ENCODE measurements at places on chromosomes 3 and 15.

GRCh38 chr15:88613074-88613944 is 7.8 kb upstream of the AEN start:
- DNase-seq = no peak

- no peak for DNase-seq
Measured at GRCh38 chr3:119945291-119945690, 149.0 kb downstream of the GSK3B start.

GRCh38 chr3:118057086-118057485 is 977.6 kb downstream of the IGSF11 start:
- DNase-seq = no peak

- no peak for DNase-seq
Measured at GRCh38 chr3:24640330-24640877, 145.8 kb upstream of the THRB start.

GRCh38 chr3:152222327-152222726 is 46.4 kb upstream of the MBNL1 start:
- DNase-seq = no peak

DNA sequence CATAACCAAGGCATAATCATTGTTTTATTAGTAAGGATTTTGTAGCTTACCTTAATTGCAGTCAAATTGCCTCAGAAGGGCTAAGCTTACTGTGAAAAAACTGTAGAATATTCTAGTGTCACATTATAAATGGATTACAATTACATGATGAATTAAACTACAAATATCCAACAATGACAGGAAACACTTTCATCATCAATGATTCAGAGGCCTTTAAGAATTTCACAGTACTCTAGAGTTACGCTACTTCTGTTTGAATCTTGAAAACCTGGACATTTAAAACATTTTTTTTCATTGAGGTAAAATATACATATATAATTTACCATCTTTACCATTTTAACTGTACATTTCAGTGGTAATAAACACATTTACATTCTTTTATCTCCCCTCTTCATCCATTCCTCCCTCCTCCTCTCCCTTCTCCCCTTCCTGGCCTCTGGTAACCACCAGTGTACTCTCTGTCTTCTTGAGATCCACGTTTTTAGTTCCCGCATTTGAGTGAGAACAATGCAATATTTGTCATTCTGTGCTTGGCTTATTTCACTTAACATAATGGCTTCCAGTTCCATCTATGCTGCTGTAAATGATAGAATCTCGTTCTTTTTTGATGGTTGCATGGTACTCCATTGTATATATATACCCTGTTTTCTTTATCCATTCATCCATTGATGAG is 54.7 kb downstream of the GJD2 start:
- no peak for DNase-seq

- DNase-seq = no peak
Measured at GRCh38 chr15:55796321-55796965, 53.5 kb upstream of the PRTG start.

DNA sequence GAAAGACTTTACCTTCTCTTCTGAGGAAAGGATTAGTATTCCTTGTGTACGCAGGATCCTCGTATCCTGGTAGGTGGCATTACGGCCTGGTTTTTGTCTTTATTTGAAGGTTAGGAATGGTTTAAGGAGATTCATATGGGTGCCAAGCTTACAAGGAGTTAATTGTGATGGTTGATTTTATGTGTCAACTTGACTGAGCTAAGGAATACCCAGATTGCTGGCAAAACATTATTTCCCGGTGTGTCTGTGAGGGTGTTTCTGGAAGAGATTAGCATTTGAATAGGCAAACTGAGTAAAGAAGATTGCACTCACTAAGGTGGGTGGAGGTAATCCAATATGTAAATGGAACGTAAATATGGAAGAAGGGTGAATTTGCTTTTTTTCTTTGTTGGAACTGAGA is 44.4 kb upstream of the ABI3BP start:
- DNase-seq = no peak

- DNase-seq = no peak
Measured at GRCh38 chr3:156511987-156512677, 42.8 kb downstream of the SSR3 start.

DNA sequence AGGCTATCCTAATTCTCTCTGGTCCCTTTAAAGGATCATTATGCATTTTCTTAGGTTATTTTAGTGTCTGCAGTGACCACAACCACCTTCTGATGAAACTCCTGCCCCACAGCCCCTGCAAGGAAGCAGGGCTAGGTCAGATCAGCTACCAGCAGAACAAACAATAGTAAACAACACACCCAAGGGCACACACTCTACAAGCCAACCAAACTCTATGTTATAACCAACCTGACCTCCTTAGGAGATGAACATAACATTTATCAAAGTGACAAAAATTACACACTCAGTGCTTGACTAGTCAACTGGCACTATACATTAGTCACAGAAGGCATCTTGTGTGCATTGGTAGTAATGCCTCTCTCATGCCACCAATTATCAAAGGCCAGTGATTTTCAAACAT is 17.3 kb downstream of the DENND6A start:
- DNase-seq = no peak

- no peak for DNase-seq
Measured at GRCh38 chr15:38242055-38242454, 10.6 kb upstream of the SPRED1 start.

DNA sequence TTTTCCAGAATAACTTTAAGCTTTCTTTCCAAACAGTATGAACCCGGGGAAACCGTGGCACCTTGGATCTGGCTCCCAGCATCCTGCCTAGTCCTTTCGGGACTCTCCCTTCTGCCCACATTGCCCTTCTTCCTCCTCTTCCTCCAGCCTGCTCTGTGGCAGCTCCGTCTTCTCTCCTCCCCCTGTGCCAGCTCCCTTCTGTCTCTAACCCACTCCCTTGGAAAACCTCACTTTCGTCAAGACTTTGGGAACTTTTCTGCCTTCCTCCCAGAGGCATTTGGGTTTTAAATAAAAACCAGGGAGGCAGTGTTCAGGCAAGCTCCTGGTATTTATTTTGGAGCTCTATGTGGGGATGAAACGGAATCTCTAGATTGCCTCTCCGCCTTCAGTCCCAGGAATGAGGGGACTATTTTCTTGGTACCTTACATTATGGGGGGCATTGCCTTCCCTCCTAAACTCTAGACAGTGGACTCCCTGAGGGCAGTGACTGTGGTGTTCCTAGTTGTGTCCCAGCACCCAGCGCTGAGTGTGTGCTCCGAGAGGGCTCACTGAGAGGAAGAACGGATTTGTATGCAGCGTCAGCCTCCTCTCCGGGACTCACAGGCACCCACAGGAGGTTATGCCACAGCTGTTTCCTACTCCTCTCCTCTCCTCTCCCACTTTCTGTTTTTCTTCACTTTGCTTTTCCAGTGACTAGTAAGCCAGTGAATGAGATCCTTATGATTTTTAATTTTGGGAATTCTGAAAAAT is 105.4 kb upstream of the MRPS22 start:
- DNase-seq = no peak

DNA sequence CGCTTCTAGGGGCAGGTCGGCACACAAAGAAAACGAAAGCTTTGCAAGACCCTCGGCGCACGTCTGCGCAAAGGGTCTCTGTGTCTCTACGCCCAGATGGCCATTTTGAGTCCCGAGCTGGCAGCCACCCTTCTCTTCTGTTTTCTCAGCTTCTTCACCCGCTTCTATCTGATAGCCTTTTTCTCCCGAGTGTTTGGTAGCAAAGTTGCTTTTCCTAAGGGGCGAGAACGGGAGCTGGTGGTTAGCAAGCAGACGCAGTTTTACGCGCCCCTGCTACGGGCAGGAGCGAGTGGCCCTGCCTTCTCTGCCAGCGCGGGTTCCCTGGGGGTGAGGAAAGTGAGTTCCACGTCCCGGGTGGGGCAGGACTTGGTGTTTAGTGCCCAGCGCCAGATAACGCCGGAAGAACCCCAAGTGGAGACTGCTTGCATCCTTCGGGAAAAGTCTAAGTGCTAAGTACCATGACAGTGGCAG is 2.9 kb upstream of the MKRN2 start:
- no peak for DNase-seq

GRCh38 chr3:37536840-37537239 is 324.8 kb upstream of the CTDSPL start:
- no peak for DNase-seq

DNA sequence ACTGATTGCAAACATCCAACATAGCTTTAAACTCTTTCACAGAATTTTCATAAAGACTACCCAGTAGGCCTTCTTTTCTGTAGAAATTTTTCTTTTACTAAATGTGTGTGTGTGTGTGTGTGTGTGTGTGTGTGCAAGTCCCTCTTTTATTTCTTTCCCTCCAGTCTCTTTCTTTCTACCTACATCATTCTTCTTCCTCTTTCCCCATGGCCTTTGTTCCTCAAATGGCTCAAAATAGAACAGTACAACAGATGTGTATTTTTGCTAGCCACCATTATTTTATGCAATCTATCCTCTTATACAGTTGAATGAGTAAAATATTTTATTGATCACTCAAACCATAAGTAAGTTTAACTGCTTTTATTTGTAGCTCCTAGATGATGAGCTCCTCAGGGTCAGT is 76.4 kb downstream of the USF3 start:
- no peak for DNase-seq

- DNase-seq = no peak
Measured at GRCh38 chr15:71532994-71533393, 277.4 kb upstream of the NR2E3 start.

DNA sequence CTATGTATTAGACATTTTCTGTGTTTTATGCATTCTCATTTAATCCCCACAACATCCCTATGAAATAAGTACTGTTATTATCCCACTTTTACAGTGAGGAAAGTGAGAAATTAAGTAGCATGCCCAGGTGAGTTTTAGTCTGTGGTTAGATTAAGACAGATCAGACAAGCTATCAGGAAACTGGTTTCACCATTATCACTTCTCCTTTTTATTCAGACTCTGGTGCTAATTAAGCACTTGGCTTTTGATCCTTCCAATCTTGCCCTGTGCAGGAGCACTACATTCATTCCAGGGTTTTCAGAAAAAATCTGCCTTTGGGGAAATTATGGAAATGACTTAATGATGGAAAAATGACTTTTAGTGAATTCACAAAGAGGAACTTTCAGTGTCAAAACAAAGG is 115.2 kb downstream of the TMEM108 start:
- no peak for DNase-seq

DNA sequence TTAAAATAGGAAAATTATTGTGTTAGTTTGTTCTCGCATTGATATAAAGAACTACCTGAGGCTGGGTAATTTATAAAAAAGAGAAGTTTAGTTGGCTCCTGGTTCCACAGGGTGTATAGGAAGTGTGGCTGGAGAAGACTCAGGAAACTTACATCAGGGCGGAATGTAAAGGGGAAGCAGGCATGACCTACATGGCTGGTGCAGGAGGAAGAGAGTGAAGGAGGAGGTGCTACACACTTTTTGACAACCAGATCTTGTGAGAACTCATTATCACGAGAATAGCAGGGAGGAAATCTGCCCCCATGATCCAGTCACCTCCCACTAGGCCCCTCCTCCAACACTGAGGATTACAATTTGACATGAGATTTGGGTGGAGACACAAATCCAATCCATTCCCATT is 490.7 kb downstream of the RBMS3 start:
- no peak for DNase-seq

GRCh38 chr15:54091651-54092050 is 113.4 kb downstream of the UNC13C start:
- DNase-seq = no peak

- DNase-seq = no peak
Measured at GRCh38 chr15:66803182-66803729, 101.2 kb downstream of the SMAD6 start.

DNA sequence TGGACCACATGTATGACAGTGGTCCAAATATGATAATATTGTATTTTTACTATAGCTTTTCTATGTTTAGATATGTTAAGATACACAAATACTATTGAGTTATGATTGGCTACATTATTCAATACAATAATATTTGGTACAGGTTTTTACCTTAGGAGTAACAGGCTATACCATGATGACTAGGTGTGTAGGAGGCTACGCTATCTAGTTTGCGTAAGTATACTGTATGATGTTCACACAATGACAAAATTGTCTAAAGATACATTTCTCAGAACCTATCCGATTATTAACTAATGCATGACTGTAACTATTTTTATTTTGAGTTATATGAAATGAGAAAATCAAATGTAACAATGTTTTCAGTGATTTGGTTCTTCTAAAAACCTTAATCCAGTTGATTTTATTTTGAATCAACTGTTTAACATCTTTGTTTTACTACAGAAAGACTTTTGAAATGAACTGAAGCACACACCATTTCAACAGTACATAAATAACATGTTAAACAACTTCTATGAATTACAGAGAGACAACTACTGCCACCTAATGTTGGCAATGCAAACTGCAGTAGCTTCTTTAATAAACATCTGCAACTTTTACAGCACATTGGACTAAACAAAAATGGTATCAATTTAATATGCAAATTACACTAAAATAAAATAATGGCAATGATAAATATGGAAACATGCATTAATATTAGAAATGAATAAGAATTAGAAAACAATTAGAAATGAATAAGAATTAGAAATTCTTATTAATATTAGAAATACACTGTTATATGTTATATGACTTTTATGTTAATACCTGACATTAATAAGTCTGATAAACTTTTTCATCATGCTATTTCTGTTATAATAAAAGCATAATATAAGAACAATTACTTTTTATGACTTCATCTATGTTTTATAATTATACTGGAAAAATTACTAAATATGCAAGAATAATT is 255.7 kb downstream of the MBNL1 start:
- peak; percentile 35 for DNase-seq

DNA sequence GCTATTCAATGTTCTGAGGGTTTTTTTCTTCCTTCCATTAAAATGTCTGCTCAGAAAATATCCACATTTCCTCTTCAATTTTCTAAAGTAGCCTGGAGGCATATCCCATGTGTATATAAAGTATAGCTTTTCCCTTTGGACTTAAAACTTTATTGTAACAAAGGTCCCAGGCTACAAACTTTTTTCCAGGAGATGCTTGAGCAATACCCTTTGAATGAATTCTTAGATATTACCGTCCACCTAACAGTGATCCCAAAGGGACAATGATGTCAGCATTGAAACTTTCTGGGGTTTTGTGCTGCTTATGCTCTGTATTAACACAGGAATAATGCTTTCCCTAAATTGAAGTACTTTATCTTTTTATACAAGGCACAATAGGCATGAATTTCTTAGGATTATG is 525.2 kb downstream of the CADM2 start:
- DNase-seq = no peak

DNA sequence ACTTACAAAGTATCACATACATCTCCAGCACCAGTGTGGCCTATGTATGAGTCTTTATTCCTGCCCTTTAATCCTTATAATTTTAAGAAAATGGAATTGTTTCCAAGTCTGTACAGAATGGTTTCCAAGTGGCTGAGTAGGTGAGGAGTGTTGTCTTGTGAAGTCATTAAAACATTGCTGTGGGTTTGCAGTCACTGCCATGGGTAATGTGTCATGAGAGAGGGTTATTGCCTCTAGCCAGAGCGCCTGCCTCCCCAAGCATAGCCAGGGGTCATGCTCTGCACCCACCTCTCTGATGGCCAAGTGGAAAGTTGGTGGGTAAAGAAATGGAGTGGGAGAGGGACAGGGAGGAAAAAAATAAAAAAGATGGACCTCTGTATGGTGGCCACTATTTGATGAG is 25.3 kb downstream of the TRAK1 start:
- DNase-seq = no peak

GRCh38 chr3:167899093-167899492 is 163.6 kb downstream of the SERPINI1 start:
- no peak for DNase-seq

GRCh38 chr3:144162042-144162441 is 190.4 kb downstream of the DIPK2A start:
- no peak for DNase-seq

All from activated CD8-positive, alpha-beta memory T cell treated with anti-CD3 and anti-CD28 coated beads, Interleukin-2, amount 50 U/mL, for 4 hours (primary cell).